Right ventricle myocardium inferior (tissue), 1 donor: ENCODE measurements at places on chromosomes 7 and 10. TPM values are rescaled to one million over a fixed set of nuclear protein-coding genes. Genes with fewer than 3 reads are reported as not detected.

The SPAM1 gene
- not detected for total RNA-seq

The VPS41 gene
- total RNA-seq: 38.6 TPM

The PIP gene
- total RNA-seq: not detected

The DCLRE1A gene
- 6.8 TPM for total RNA-seq

The CYP2C18 gene
- total RNA-seq: not detected

The PVRIG gene
- not detected for total RNA-seq

The SYT15B gene
- total RNA-seq: 0.62 TPM

The GPR26 gene
- not detected for total RNA-seq

The GBX1 gene
- 2.4 TPM for total RNA-seq

The RARRES2 gene
- 32.6 TPM for total RNA-seq

The TFR2 gene
- 0.22 TPM for total RNA-seq

The ZNF727 gene
- 1.6 TPM for total RNA-seq

The UNCX gene
- not detected for total RNA-seq

The DNAJB6 gene
- total RNA-seq: 195 TPM

The RASSF4 gene
- 91.5 TPM for total RNA-seq

The GNGT1 gene
- not detected for total RNA-seq

The AOC1 gene
- 0.27 TPM for total RNA-seq

The CELF2 gene
- total RNA-seq: 71.2 TPM

The LRRN3 gene
- total RNA-seq: 12.4 TPM

The DKK1 gene
- total RNA-seq: not detected

The PRKRIP1 gene
- 10.6 TPM for total RNA-seq

The TRIP6 gene
- 15.5 TPM for total RNA-seq

The MET gene
- total RNA-seq: 15.9 TPM

The MICALL2 gene
- total RNA-seq: 9.0 TPM

The CTTNBP2 gene
- total RNA-seq: 1.5 TPM

The CFAP46 gene
- total RNA-seq: 0.57 TPM

The MYH16 gene
- total RNA-seq: not detected

The OR6V1 gene
- not detected for total RNA-seq

The MYO3A gene
- total RNA-seq: not detected

The VAX1 gene
- total RNA-seq: not detected

The VWA2 gene
- not detected for total RNA-seq

The KCNIP2 gene
- total RNA-seq: 409 TPM

The TAS2R3 gene
- 0.43 TPM for total RNA-seq

The CUZD1 gene
- not detected for total RNA-seq

The SLC26A4 gene
- total RNA-seq: 0.27 TPM

The PIK3AP1 gene
- 7.6 TPM for total RNA-seq
